NCI-H1092 treated with DMSO at 0.1 percent for 48 hours (cell line): ENCODE measurements at places on chromosomes 7 and 10.

- no peak for DNase-seq
These were observed 636.0 kb downstream of the LRMDA start for GRCh38 chr10:76067447-76067846.

DNA sequence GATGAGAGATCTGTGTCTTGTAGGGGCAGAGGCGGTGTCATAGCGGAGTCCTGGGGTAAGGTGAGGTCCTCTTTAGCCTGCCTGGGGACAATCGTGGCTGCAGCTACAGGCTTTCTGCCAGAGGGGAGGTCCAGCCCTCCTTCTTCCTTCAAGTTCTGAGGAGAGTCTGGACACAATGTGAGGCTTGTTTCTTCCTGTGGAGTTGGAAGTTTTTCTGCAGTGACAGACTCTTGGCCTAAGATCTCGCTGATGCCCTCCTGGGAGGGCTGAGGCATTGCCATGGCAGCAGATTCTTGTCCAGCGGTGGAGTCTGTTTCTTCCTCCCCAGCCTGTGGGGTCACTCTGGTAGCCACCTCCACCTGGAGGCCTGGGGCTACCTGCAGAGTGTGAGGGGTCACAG lies 4.4 kb downstream of the NACAD start:
- no peak for DNase-seq

- no peak for DNase-seq
These were observed 29.1 kb downstream of the GPRIN2 start for GRCh38 chr10:46527241-46527811.

DNA sequence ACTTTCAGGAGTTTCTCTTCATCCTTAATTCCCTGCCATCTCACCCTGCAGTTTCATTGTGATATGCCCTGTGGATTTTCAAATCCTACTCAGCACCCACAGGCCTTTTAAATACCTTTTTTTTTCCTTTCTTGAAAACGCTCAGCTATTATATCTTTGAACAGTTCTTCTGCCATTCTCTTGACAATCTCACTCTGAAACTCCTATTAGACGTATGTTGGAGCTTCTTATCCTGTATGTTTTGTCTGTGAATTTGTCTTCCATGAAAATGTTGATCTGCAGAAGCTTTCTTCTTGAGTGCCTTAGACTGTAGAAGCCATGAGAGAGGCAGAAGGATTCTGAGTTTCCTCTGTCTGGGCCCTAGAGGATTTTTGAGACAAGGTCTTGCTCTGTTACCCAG lies 18.9 kb upstream of the YAE1 start:
- DNase-seq: no peak

DNA sequence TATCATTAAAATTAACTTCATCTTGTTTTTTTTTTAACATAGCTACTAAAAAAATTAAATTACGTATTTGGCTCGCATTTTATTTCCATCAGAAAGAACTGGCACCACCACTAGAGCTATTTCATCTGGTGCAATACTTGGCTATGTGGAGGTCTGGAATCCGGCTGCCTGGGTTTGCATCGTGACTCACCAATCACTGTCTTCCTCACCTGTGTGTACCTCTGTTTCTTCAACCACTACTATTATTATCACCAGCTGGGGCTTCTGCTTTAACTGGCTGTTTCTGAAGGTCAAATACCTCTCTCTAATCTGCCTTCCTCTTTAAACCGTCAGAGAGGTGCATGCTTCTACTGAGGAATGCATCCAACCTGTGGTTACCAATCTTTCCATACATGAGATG lies 6.5 kb downstream of the WDR91 start:
- no peak for DNase-seq

GRCh38 chr7:99953649-99954048 lies 22.2 kb downstream of the AZGP1 start:
- no peak for DNase-seq

GRCh38 chr7:124029396-124030188 lies 3.3 kb downstream of the TMEM229A start:
- no peak for DNase-seq
